ENCODE measurements at places on chromosomes 2 and 18.

DNA sequence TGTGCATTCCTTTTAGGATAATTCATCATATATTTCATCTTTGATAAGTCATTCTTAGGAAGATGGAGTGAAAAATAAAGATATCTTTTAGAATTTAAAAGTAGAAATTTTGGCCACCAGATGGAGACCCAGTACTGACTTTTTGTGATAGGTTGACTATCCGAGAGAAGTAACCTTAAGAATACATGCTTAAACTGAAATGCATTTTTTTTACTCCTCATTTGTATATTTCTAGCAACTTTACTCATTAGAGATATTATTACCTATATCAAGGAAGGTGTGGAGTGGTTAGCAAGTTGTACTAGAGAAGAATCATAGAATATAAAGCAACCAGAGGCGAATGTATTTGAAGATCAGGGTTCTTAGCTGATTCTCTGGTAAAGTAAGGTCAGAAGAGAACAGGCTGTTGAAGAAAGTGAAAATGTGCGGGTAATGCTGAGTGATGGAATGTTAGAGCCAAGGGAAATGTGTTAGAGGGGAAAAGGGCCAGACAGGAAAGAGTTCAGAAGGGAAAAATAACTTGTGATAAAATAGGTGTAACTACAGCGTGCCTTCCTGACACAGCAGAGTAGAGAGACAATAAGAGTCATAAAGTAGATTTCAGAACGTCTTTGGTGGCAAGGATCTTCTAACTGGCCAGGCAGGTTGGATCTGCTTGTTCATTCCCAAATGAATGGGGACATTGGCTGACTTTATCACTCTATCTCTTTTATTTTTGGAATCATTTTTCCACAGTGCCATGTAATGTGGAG is 52.3 kb downstream of the TDRD15 start:
- no peak for DNase-seq

DNA sequence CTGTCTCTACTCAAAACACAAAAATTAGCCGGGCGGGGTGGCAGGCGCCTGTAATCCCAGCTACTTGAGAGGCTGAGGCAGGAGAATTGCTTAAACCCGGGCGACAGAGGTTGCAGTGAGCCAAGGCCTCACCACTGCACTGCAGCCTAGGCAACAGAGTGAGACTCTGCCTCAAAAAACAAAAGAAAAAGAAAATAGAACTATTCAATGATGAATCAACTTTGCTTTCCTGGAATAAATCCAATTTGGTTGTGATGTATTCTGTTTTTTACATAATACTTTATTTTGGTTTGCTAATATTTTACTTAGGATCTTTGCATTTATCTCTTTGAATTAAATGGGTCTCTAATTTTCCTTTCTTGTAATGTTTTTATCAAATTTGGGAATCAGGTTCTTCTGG is 86.3 kb upstream of the MBOAT2 start:
- no peak for DNase-seq

DNA sequence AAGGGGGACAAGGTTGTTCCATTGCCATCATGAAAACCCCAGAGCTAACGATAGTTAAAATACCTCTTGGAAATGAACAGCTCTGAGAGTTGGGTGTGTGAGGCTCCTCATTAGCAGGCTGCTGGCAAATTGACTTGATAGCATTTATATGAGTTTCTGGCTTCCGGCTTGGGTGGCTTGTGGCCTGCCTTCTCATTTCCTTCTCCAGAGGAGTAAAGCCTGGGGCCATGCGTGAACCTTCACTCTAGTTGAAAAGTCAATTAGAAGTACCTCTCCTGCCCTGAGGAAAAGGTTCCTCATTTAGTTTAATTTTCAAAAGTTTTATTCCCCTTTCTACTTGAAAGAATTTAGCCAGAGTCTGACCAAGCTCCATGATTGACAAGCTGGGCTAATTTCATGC is 67.1 kb downstream of the MGAT5 start:
- DNase-seq: no peak

DNA sequence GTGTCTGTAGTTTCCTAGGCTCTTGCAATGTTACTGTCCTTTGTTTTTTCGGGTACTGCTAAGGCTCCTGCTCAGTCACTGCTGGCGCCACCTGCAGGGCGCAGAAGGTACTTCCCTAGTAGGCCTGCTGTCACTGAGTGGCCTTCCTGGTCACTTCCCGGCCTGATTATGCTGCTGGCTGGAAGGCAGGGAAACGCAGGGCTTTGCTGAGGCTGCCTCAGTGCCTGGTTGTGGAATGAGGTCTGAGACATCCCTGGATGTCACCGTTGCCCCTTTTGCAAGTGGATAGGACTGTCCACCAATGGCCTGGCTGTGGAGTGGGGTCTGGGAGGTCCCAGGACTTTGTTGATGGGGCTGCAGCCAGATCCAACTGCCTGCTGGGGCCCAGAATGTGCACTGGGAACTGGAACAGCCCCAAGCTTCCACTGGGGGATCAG is 13.1 kb downstream of the DAW1 start:
- peak; percentile 74 for DNase-seq

- DNase-seq: no peak
These were observed 252.5 kb downstream of the PIEZO2 start for GRCh38 chr18:10896851-10897250.

DNA sequence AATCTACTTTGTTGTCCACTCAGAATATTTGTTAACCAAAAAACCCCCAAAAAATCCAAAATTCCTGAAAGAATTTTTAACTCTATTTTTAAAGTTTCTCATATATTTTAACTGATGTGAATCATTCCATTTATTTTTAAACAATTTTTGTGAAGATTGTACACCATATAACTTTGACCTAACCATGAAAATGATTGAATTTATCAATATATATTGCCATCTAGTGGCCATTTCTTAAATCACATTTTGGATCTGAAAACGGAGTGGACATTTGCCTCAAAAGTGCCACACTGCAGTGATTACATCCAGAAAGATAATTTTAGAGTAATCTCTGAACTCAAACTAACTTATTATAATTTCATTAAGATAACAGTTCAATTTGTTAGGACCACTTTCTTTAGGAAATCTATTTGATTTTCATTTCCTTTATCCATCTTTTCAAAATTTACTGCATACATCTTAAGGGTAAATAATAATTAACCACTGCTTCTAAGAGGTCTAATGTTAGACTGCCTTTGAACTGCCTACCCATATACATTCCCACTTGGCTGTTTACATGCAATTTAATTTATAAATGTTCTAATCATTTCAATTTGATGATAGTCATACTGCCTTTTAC is 71.1 kb downstream of the DSC3 start:
- no peak for DNase-seq

- DNase-seq: no peak
These were observed 39.5 kb upstream of the TFPI start for GRCh38 chr2:187593697-187594096.

DNA sequence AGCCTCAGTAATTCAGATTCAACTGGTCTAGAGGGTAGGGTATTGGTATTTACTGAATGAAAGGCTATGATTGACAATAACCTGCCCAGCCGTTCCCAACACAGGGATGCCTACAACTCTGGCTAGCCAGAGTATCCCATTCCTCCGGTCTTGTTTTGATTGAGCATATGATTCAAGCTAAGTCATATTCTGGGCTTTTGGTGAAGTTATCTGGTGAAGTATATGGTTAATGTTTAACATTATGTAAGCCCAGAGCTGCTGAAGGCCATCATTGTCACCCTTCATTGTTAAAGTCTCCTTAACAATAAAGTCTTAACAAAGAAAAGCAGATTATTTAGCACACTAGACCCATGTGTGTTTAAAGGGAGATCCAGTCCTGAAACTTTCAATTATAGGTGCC is 152.6 kb downstream of the EXOC6B start:
- DNase-seq: peak; percentile 43

- DNase-seq: no peak
These were observed 51.6 kb downstream of the TSPYL6 start for GRCh38 chr2:54204476-54204875.

DNA sequence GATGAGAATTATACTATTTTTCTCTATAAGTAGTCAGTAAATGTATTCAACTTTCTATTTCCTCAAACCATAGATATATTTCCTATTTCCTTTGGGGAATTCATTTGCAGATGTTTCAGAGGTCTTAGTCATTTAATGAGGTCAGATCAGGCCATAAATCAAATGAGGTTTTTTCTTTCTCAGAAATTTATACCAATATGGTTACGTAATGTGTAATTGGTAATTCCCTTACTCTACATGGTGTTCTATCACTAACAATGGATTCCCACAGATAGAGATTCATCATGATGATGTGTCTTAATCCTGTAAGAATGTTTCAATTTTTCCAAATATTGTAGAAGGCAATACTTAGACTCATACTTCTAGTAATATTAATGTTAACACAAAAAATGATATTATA is 108.0 kb downstream of the DPP4 start:
- no peak for DNase-seq

Data from HuH-7 (cell line).